ENCODE measurements at places on chromosomes 2 and 18.

DNA sequence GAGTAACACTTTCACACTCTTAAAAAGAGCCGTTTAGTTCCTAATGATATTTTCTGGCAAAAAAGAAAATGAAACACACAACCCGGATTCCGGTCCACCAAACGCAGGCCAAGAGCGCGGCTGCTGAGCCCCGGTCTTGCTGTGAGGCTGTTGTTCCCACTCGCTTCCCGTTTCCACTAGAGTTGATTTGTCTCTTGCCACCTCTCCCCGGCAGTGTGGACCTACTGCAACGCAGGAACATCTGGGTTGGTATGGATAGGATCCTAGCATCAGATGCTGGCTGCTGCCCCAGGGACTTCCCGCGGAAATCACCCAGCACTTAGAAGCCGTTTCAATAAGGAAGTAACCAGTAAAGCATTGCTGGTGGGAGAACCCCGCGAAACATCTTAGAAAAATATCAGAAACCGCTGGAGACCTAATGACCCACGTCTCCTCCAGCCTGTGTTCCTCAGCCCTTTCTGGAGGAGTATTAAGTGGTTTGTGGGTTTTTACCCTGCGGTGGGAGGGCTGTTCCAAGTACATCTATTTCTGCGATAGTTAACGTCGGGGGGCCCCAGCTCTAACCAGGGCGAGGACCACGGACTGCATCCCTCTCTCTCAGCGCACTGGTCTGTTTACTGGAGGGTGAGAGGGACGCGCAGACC lies 939 bp downstream of the DOCK10 start:
- no peaks in the 10 kb centered on the region for H3K27me3 ChIP-seq
- H3K36me3 ChIP-seq, result no peaks in the 10 kb centered on the region
- peaks cover 12% of the 10 kb centered on the region for H3K4me1 ChIP-seq
- DNase-seq, result peak; percentile 42

DNA sequence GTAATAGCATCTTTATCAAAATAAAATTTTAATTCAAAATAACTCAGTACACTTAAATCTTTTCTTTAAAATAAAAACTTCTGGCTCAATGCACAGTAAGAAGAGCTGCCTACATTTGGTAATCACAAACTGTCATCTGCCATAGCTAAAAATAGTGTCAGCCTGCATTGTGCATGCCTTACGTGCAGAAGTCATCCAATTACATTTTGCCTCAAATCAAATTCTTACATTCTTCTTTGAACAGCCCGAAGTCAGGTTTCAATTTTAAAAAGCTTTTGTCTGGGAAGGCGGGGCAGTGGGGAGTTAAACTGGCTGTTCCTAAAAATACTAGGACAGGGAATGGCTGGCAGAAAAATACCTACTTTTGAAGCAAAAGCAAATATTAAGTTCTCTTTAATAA lies 51.1 kb downstream of the RTN4 start:
- no peaks in the 10 kb centered on the region for H3K36me3 ChIP-seq
- peak overlapping the region; percentile 4 for H3K4me3 ChIP-seq
- no peak overlapping the region for H3K27ac ChIP-seq
- peak; percentile 67 for DNase-seq
- peaks cover 6% of the 10 kb centered on the region for H3K4me1 ChIP-seq
- H3K27me3 ChIP-seq, result no peaks in the 10 kb centered on the region

GRCh38 chr2:202031246-202031951 lies 2.3 kb upstream of the FZD7 start:
- H3K4me1 ChIP-seq, result peaks cover 22% of the 10 kb centered on the region
- H3K36me3 ChIP-seq, result no peaks in the 10 kb centered on the region
- no peak overlapping the region for H3K27ac ChIP-seq

- H3K36me3 ChIP-seq, result no peaks in the 10 kb centered on the region
- peaks cover 4% of the 10 kb centered on the region for H3K4me1 ChIP-seq
- no peaks in the 10 kb centered on the region for H3K27me3 ChIP-seq
- H3K4me3 ChIP-seq, result no peak overlapping the region
Observed at GRCh38 chr2:37790019-37790418, 118.6 kb upstream of the CDC42EP3 start.

DNA sequence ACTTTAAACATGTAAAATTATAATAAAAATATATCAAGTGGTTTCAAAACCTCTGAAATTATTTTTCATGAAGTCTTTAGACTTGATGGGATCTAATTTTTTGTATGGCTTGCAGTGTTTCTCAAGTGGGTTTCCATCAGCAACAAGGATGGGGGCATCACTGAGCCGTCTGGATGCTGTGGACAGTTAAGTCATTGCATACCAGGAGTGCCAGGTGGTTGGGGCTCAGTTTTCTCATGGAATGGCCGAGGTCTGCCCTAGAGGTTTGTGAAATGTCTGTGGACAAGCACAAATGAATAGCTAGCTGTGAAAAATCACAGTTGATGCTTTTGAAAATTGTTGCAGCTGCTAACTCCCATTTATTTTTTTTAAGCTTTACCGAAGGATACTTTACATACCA lies 1.7 kb downstream of the PRELID3A start:
- no peak for DNase-seq
- H3K4me1 ChIP-seq, result peaks cover 11% of the 10 kb centered on the region
- no peak overlapping the region for H3K4me3 ChIP-seq
- H3K27ac ChIP-seq, result no peak overlapping the region
- peaks cover 3% of the 10 kb centered on the region for H3K27me3 ChIP-seq
- H3K36me3 ChIP-seq, result peaks cover 11% of the 10 kb centered on the region
